ENCODE measurements at places on chromosomes 16 and 17. TPM values are rescaled to one million over a fixed set of nuclear protein-coding genes. Genes with fewer than 3 reads are reported as not detected.
A peak's percentile ranks its signal among the peaks of the same experiment; 100 is the strongest.

Gene SIRT7
- total RNA-seq, result 37.6 TPM

Gene CDRT15
- total RNA-seq, result not detected

DNA sequence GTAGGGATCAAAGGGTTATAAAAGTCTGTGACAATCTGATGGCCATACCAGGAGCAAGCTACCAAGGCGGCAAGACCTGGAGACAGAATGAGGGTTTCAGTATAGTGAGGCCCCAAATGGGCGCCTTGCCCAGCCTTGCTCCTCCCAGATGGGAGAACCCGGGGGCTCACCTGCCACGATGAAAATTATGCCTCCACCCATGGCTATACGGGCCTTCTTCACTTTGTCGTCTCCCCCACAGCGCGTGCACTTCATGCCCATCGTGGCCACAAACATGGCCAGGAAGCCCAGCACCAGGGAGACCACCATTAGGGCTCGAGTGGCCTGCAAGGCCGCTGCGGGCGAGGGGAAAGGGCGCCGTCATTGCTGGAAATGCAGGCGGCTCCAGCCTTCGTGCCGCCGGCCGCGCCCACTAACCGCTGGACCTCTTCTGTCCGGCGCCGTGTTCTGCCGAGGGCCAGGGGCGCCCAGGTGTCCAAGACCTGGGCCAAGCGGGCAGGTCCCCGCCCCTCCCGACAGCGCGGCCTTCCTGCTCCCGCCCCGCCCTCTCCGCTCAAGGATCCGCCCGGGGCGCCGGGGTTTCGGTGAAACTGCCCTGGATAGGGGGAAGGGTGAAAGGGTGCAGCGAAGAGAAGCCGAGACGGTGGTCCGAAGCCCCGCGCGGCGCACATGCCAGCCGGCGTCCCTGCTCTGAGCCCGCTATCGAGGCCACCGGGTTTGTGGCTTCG is 1.5 kb downstream of the CLDN7 start:
- DNase-seq, result peak; percentile 90

DNA sequence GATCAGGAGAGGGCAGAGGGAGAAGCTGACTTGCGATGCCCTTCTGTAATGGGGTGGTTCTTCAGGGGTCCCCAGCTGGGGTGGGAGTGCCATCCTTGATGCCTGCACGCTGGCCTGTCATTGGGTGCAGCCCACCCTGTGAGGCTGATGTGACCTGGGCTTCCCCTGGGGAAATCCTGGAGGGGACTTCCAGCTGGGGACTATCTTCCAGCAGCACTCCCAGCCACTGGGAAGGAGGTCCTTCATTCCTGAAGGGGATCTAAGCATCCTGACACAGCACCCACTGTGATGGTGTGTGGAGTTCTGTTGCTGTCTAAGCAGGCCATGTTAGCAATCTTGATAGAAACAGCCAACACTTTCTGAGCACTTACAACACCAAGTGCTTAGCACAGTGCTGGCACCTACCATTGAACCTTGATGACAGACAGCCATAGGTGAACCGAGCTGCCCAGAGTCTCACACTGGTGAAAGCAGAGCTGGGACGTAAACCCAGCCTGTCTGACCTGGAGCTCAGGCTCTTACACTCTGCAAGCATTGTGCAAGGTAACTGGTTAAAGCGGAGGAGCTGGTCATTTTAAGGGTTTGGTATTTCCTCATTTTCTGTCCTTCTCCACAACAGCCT is 211.3 kb downstream of the CCDC182 start:
- no peak for DNase-seq

DNA sequence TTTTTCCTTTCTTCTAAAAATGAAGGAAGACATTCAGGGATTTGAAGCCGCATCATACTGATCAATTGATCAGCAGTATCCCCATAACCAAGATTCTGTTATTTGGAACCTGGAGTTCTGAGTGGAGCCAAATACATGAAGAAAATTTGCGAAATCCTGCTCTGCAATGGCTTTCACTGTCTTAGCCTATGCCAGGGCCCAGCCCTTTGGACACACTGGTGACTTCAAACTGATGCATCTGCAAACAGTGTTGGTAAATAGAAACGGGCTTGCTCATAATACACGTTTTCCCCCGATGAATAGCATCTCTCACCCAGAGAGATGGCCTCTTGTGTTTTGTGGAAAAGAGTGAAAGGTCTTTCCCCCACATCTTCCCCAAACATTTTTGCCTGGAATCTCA is 87.6 kb upstream of the TOX3 start:
- DNase-seq, result no peak

GRCh38 chr17:13256545-13256944 is 238.7 kb upstream of the ELAC2 start:
- DNase-seq, result no peak

DNA sequence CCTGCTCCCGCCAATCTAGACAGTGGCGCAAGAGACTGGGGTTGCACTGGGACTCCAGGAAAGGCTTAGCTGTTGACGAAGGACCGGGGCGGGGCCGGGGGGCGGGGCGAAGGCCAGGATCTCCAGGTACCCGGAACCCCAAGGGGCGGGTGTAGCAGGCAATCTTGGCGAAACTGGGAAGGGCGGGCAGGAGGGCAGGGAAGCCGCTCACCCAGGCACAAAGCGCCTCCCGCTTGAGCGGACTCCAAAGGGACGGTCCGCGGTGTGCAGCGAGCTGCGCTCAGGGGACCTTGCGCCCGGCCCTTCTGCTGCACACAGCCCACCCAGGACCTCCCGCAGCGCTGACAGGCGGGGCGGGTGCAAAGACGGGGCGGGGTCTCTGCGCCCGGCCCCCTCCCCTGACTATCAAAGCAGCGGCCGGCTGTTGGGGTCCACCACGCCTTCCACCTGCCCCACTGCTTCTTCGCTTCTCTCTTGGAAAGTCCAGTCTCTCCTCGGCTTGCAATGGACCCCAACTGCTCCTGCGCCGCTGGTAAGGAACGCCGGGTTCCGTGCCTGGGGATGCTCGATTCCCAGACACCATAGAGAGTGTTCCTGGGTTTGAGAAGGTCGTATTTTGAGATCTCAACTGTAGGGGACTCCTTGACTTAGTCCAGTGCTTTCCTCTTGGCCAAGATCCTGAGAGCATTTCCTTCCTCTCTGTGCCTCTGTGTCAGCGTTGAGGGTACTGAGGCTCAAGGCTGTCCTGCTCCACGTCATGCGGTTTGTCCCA is at the start of gene MT1F:
Gene MT1F, plus strand, starts transcription at position 405 of the 772 bp plus-strand sequence. Its CDS starts 100 bp downstream, at position 505.
- DNase-seq, result peak; percentile 98

DNA sequence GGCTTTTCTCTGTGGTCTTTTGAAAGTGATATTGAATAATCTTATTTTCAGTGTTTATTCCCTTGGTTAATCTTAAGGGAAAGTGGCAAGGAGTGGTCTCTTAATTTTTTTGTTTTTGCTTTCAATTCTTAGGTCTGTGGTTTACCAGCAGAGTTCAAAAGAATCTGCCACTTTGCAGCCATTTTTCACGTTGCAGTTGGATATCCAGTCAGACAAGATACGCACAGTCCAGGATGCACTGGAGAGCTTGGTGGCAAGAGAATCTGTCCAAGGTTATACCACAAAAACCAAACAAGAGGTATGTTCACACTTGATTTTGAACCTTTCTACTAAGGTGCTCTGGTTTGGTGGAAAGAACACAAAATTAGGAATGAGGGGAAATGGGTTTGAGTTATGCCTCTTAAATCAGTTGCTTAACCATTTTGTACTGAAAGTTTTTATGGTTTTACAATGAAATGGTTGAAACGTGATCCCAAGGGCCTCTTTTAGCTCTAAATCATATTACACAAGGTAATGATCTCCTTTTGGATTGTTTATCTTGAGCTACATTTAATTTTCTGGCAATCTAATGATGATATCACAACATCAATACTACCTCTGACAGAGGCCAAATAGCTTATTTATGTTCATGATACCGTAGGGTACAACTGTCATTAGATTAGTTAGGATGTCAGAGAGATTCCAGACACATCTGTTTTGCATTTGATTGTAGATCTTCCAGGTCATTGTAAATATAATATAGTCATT is 51.6 kb upstream of the CRISPLD2 start:
- DNase-seq, result no peak

All from upper lobe of left lung (tissue), 6 donors.